ENCODE measurements at places on chromosomes 1 and 21. TPM values are rescaled to one million over a fixed set of nuclear protein-coding genes. Genes with fewer than 3 reads are reported as not detected.

- DNase-seq, result no peak
Measured at GRCh38 chr21:38531039-38531541, 32.8 kb upstream of the ERG start.

The OLIG1 gene
- total RNA-seq, result not detected

DNA sequence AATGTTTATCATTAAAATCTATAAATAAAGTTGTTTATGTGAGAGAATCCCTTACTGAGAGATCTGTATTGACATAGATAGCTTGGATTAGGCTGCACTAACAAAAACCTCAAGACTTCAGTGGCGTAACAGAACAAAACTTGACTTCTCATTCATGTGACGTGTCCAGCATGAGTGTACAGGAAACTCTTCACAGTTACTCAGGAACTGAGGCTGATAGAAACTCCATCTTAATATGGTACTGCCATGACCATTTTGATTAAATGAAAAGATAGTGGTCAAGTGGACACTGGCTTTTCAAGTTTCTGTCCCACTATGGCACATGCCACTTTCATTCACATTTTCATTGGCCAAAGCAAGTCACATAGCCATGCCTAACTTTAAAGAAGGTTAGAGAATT, 3.7 kb downstream of the ST3GAL3 start:
- no peak for DNase-seq

- DNase-seq, result no peak
Measured at GRCh38 chr1:24764439-24764838, 19.2 kb downstream of the CLIC4 start.

DNA sequence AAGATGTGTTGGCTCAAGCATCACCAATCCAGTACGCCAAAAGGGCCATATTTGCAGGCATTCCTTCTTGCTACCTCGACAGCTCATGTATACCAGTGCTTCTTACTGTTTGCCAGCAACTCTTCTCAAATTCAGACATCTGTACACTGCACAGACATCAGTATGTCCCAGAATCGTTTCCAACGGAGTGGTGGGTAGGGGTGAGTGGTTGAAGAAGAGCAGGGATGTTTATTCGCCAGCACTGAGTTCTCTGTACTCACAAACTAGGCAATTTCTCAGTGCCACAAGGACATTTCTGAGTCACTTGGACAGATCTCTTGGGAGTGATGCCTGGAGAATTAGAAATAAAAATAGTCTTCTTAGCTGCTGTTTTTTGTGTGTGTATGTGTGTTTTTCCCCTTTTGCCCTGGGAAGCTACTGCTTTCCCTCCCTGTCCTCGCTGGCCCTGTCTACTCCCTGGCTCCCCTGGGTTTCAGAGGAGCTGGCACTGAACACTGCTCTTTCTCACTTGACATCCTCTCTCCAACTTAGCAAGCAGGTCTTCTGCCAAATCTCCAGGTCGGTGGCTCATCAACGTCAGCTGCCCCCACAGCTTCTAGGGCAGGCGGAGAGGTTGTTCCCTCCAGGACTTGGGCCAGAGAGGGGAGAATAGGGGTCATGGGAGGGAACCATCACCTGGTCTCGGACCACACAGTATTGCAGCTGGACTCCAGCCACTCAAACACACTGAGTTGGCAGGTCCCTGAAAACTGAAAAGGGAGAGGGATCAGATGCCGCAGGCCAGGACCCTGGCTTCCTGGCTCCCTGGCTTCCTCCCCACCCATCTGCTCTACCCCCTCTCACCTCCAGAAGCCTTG, 90.5 kb downstream of the NMNAT2 start:
- DNase-seq, result no peak

DNA sequence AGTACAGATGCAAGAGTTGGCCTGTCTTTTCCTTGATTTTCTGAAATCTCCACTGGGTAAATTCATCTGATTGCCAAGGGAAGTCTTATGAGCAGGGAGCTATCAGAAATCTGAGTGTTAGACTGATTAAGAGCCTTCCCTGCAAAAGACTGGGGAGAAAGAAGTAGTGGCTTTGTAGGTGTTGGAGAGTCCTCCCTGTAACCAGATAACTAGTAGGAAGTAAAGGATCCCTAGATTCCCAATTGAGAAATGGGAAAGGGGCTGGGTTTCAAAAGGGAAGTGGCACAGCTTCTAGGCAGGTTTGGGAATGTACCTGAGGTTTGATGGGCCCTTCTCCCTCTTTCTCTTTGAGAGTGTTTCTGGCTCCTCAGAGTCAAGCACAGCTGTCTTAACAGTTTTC, 2.1 kb downstream of the TLCD4 start:
- no peak for DNase-seq

The OLFM3 gene
- not detected for total RNA-seq

The TFAP2E gene
- 1.4 TPM for total RNA-seq

The OR10K2 gene
- not detected for total RNA-seq

DNA sequence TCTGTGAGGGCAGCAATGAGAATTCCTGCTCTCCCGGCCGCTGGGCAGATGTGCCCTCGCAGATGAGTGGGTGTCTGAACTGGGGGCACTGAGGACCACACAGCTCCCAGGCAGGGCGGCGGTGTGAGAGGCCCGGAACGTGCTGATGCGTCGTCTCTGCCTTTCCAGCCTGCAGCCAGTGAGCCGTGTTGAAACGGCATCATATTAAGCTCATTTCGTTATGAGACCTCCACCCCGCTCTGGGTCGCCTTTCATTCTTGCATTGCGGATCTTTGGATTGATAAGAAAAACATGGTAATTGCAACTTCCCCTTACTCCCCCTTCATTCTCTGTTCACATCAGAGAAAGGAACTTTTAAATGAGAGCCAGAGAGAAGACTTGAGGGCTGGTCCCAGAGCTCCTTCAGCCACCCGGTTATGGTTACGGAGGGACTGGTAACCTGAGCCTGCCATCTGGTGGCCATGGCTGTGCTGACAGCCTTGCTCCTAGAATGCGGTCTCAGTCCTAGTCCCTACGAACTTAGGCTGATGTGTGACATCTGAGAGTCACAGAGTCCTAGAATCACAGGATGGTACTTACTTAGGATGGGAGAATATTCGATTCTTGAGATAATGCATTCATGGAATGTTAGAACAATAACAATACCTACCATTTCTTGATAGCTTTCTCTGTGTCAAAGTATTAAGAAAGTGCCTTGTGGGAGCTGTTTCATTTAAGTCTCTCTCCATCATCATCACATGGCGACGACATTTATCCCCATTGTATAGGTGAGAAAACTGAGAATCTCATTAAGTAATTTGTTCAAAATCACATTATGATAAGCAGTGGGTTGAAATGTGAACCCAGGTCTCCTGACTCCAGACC, 271.0 kb downstream of the TRABD2B start:
- DNase-seq, result peak; percentile 72

DNA sequence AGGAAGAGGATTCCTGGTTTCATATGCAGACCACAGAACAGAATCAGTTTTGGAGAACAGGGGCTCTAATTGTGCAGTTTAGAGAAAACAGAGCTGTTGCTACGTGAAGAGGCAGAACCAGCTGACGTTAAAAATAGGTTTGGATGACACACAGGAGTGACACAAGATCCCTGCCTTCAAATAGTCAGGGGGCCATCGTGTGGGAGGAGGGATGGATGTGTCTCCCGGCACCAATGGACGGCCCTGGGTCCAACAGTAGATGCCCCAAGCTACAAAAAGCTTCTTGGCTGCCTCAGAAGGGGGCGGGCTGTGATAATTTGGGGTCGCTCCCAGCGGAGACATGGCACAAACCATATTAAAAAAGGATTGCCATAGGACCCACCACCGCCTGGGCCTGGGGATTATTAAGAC, 87.8 kb downstream of the MRPL37 start:
- no peak for DNase-seq

- no peak for DNase-seq
Measured at GRCh38 chr1:233598891-233599541, 14.9 kb upstream of the KCNK1 start.

DNA sequence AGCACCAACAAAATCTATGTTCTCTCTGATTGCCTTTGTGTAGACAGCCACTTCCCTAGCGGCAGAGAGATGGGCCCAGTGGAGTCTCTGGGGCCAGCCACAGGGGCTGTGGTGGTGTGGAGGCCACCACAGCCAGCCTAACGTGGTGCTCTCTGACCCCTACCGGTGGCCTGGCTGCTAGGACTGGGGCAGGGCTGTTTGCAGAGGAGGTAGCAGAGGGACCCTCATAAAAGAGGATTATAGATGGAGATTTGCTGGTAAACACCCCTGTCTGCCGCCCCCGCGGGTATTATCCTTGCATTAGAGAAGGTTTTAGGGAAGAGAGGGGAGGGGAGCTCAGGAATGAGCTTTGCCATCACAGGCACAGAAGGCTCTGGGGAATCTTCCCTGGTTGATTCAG, 310.3 kb upstream of the VAMP3 start:
- DNase-seq, result no peak

- peak; percentile 33 for DNase-seq
Measured at GRCh38 chr1:40794974-40795715, 11.6 kb downstream of the KCNQ4 start.

The TRIM17 gene
- total RNA-seq, result not detected

The LRRC42 gene
- 18.5 TPM for total RNA-seq
